Muscle of leg (tissue), 16 donors: ENCODE measurements at places on chromosomes 4 and X. TPM values are rescaled to one million over a fixed set of nuclear protein-coding genes. Genes with fewer than 3 reads are reported as not detected.

- no peak for DNase-seq
Measured at GRCh38 chr4:100486496-100486895, 31.3 kb downstream of the EMCN start.

DNA sequence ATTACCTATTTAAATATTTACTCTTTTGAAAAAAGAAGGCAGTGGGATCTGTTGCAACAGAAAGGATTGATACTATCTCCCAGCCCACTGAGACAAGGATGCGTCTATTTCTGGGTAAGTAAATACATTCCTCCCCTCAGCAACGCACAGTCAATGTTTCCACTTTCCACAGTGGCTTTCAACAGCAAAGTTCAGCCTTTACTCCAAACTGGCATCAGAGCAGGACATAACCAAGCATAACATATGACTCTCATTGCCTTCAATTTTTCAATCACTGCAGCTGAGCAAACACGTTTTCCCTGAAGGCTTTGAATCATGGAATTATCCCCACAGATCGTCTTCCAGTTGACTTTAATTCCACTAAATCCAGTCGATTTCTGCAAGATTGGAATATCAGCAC lies 160.3 kb upstream of the FRG1 start:
- peak; percentile 91 for DNase-seq

DNA sequence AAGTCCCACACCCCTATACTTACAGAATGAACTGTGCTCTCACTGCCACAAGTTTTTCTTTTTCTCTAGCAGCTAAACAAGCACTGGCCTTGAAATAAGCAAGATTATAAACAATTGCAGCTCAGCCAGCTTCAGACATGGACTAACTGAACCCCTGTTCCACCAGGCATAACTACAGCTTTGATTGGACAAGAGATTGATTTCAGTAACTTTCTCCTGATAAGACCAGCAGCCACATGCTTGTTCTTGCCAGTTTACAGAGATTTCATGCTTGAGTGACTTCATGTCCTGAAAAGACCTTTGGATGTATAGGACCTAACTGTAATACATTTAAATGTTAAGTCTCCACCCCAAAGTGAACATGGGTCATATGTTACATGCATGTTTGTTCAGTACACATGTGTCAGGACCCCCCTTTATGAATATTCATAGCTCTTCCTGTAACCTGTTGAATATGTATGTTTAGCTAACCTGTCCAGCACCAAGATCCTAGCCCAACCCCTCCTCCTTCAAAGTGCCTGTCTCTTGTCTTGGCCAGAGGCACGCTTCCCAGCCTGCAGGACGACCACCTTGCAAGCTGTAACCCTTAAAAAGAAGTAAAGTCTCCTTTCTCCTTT lies 27.9 kb downstream of the ZNF275 start:
- DNase-seq: no peak

DNA sequence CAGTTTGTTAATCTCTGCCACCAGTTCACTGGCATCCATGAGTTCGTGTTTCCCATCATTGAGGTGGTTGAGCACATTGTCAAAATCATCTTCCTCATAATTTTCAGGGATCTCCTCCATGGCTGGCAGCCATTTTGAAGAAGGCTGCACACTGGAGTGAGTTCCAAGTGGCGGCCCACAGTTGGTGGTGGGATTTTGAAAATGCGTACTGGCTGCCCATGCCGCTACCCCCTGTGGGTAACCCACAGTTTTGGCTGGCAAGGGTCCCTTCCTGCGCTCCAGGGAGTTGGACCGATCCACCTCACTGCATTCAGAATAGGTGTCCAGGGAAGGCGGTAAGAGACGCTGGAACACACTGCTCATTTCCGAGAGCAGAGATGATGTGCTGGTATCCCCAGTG lies 11.2 kb downstream of the PCDH18 start:
- no peak for DNase-seq

GRCh38 chr4:139785356-139785755 lies 119.7 kb downstream of the MGST2 start:
- DNase-seq: no peak

GRCh38 chrX:136170139-136170800 lies 22.9 kb downstream of the FHL1 start:
- DNase-seq: peak; percentile 42

- DNase-seq: no peak
Measured at GRCh38 chrX:35444671-35445355, 353.3 kb upstream of the MAGEB16 start.

GRCh38 chrX:142068365-142068764 lies 136.7 kb downstream of the MAGEC2 start:
- DNase-seq: no peak

Gene CXCL8
- total RNA-seq: 4.0 TPM

DNA sequence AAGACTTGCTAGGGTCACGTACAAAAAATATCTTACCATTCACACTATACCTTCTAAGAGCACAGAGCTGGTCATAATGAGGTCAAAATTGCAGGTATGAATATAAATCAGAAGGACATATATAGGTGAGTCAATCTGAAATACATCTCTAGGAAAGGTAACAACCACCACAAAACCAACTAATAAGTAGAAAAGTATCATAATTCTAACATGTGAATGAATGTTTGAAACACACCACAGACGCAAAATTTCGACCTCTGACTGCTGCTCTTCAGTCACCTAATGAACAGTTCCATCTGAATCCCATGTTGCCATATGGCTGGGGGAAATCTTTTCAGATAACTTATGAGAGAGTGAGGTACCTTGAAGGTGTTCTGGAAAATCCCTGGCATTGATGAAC lies 22.1 kb downstream of the STAP1 start:
- no peak for DNase-seq

DNA sequence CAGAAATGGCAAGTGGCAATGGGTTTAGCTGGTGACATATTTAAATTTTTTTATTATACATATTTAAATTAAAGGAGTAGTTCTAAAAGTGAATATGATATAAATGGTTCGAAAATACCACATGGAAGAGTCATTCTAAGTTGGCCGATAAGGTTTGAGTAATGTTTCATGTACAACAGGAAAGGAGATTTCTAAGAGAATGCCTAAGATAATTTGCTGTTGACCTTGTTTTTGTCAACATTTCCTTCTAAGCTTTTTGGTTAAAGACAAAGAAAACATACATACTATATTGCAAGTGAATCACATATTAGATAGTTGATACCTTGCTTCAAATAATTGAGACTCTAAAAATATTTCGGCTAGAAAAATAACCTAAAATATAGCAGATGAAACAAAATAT lies 526.6 kb upstream of the SLIT2 start:
- DNase-seq: no peak

Gene EFHC2
- total RNA-seq: 0.27 TPM

GRCh38 chr4:109434007-109434971 lies 674 bp downstream of the SEC24B start:
- peak; percentile 53 for DNase-seq

Gene ANKRD50
- 64.7 TPM for total RNA-seq

DNA sequence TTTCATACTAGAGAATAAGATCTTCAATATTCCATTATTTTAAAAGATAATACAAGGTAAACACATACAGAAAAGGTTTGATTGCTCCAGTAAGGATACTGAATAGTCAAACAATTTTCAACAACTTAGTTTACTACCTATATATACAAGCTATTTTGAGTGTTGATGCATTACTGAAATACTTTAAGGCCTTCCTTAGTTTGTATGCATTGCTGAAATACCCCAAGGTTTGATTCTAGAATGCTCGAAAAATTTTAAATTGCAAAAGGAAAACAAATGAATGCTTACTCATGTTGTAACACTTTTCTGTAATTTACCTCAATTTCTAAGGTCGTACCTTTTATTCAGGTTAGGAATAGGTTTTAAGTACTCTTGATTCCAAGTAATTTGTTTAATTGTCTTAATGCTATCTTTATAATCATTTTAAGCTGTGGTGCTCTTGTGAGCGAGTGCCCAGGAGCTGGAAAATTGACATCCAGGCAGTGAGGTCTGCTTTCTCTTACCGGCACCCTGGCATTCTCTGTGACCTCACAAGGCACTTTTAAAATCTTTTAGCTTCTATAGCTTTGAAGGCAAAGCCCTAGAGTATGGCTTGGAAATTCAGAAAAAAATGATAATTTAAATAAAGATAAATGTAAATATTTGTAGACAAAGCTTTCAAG lies 114.0 kb downstream of the BMPR1B start:
- no peak for DNase-seq

DNA sequence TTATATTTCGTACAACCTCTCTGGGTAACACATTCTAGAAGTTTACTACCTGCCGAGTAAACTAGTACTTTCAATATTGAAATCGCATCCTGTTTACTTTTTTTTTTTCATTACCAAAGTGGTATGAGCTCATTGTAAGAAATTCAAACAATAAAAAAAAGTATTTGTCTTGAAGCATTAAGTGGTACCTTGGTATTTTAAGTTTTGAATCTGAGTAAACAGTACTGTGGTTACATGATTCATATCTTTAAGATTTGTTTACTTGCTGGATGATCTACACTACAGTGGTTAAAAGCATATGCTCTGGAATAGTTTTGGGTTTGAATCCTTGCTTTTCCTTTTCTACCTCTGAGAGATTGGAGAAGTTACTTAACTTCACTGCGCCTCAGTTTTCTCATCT lies 3.8 kb upstream of the MMGT1 start:
- DNase-seq: no peak

- no peak for DNase-seq
Measured at GRCh38 chrX:5068550-5068949, 1160.1 kb downstream of the NLGN4X start.

DNA sequence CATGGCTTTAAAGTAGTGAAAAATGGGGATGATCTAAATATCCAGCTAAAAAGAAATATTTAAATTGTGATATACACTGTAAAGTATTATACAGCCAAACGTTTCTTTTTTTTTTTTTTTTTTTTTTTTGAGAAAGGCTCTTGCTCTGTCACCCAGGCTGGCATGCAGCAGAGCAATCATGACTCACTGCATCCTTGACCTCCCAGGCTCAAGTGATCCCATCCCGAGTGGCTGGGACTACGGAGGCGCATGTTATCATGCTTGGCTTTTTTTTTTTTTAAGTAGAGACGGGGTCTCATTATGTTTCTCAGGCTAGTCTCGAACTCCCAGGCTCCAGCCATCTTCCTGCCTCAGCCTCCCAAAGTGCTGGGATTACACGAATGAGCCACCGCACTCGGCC lies 17.1 kb downstream of the SMIM14 start:
- no peak for DNase-seq

DNA sequence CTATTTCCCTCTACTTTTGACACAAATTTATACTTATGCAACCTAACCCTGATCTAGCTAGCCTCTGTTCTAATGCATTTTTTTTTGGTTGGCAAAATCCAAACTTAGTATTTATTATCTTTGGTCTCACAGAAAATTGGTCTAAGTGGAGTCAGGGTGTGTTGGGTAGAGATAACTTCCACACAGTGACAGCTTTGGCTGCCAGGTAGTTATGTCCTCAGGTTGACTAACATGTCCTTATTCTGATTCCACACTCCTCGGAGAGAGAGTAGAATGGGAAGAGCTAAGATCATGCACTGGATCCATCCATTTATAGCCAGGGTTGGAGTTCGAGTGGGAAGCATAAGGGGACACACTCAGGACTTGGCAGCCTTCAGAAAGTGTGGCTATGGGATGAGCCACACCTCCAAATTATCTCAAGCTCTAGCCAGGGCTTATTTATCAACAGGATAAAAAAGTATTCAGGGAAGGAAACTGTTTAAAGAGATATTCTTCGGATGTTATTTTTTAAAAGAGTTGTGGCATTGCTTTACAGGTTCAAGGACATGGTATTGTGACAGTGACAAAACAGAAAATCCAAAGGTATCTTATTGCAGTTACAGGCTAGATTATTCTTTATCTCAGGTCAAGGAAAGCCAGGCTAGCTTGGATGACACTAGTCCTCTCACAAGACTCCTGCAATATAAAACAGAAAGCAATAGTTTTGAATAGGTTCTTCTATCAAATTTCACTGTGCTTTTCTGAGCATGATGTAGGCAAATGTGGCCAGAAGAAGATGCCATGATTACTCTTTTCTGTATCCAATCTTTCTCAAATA lies 51.5 kb downstream of the NPY1R start:
- DNase-seq: no peak

- DNase-seq: no peak
Measured at GRCh38 chrX:107552930-107553329, 75.4 kb upstream of the PRPS1 start.

DNA sequence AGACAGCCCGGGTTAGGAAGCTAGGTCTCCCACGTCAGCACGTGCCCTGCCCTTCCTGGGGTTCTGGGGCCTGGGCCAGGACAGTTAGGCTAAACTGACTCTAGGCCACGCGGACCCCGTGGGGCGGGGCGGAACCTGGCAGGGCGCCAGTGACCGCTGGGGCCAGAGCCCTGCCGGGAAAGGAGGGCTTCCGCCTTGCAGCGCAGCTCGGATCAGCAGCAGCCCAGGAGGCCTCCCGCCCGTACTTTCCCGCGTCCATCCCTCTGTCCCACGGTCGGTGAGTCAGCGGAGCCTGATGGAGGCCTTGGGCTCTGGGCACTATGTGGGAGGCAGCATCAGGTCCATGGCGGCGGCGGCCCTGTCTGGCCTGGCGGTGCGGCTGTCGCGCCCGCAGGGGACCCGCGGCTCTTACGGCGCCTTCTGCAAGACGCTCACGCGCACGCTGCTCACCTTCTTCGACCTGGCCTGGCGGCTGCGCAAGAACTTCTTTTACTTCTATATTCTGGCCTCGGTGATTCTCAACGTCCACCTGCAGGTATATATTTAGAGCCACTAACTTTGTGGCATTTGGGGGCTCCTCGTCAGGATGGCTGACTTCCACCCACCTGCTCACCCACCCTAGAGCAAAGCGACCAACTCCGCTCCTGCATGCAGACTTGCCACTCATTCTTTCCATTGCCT lies at the start of gene SMIM10:
Gene SMIM10 (plus strand): TSS at position 191 of the 681 bp plus-strand sequence. CDS start 105 bp downstream, at position 296.
- peak; percentile 80 for DNase-seq

- no peak for DNase-seq
Measured at GRCh38 chrX:143581240-143581639, 54.7 kb downstream of the SLITRK4 start.

Gene LIMCH1
- 104 TPM for total RNA-seq
